ENCODE measurements at places on chromosomes 11 and 22. TPM values are rescaled to one million over a fixed set of nuclear protein-coding genes. Genes with fewer than 3 reads are reported as not detected.

DNA sequence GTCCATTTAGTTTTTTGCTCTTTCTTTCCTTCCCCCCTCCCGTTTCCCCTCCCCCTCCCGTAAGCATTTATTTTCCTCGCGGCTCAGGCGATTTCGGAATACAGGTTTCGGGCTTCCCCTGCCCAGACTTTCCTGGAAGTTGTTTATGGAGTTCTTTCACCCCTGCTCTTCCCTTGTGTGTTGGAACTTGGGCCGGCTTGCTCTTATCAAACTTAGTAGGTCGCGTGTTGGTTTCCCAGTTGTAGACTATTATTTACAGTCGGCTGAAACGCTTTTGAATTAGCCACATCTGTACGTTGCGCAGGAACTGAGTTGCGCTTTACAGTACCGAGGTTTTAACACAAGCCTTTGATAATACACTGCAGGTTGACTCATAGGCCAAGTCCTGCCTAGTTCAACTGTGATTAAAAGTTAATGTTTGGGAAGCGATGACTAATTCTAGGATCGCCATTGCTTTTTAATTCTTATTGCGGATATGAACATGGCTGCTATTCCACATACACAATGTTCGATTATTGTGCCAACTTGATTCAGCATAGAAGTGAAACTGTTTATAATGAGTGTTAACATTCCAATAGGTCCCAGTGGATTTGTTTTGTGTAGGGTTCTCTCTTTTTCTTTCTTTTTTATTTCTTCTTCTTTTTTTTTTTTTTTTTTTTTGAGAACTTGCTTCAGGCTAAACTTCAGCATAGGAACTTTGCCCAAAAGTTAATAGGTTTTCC, 1.7 kb downstream of the YAP1 start:
- peak; percentile 90 for DNase-seq
- H3K27ac ChIP-seq: peak overlapping the region; percentile 94
- peaks cover 19% of the 10 kb centered on the region for H3K4me1 ChIP-seq
- H3K36me3 ChIP-seq: no peaks in the 10 kb centered on the region
- H3K4me3 ChIP-seq: peak overlapping the region; percentile 75
- H3K27me3 ChIP-seq: no peaks in the 10 kb centered on the region

GRCh38 chr11:94507485-94507884, 4.8 kb upstream of the C11orf97 start:
- H3K27ac ChIP-seq: no peak overlapping the region
- H3K4me3 ChIP-seq: no peak overlapping the region
- no peak for DNase-seq
- H3K27me3 ChIP-seq: no peaks in the 10 kb centered on the region
- H3K36me3 ChIP-seq: no peaks in the 10 kb centered on the region

DNA sequence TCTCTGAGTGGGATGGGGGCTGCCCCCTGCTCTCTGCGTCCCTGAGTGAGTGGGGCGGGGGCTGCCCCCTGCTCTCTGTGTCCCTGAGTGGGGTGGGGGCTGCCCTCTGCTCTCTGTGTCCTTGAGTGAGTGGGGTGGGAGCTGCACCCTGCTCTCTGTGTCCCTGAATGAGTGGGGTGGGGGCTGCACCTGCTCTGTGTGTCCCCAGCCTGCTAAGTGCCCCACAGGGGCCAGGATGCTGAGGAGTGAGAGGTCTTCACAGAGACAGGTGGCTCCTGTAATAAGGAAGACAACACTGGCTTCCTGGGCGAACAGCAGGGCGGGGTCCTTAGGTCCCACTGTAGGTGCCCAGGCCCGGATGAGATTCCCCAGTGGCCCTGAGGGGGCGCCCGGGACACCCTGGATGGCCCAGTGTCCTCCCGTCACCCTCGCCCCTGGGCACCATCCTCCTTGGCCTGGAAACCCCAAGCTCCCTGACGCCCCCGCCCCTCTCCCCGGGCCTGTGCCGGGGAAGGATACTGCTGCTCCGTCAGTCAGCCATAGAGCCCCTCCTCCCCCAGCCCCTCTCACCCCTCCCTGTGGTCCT, 3.8 kb upstream of the CCDC188 start:
- DNase-seq: no peak
- no peak overlapping the region for H3K4me3 ChIP-seq
- H3K4me1 ChIP-seq: no peaks in the 10 kb centered on the region
- H3K27ac ChIP-seq: no peak overlapping the region

DNA sequence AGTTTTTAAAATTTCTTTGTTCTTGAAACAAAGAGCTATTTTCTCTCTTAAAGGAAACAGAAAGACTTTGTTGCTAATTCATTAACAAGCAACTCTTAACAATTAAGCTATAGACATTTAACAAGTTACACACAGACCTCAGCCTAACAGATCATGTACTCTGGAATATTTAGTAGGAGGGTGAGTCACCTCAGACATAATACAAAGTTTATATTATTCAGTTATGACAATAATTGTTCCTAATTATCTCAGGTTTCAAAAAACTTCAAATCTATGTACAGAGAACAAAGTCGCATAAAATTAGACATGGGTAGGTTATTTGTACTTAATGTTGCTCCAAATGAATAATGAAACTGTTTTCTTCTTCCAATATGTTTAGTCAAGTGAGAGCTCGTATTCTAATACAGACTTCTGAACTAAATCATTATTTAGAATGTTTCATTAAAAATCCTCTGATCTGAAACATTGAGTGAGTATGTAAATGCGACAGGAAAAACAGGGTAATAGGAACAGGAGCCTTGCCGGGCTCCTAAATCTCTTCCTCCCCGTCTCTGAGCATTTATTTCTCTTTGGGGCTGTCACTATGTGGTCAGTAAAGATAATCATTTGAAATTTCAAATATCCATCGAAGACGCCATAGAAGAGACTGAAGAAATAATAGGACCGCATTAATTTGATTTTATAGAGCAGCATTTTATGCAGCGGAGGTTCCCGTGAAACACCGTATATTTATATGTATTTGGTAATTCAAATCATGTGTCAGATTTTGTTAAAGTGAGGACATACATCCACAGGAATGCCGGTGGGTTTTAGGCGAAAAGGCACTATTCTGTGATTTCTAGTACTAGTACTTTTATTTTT, 8.7 kb upstream of the BARX2 start:
- H3K27ac ChIP-seq: no peak overlapping the region
- peaks cover 11% of the 10 kb centered on the region for H3K27me3 ChIP-seq
- H3K4me3 ChIP-seq: no peak overlapping the region
- DNase-seq: no peak

Gene CLTCL1
- 11.3 TPM for total RNA-seq

Gene CASP5
- 0.26 TPM for total RNA-seq

Gene AQP11
- 11.2 TPM for total RNA-seq
